ENCODE measurements at places on chromosomes 16 and 17. TPM values are rescaled to one million over a fixed set of nuclear protein-coding genes. Genes with fewer than 3 reads are reported as not detected.

TMEM100 gene
- total RNA-seq, result 4.3 TPM

GRCh38 chr17:411421-412120, 59.0 kb upstream of the RPH3AL start:
- peaks cover 72% of the 10 kb centered on the region for H3K4me1 ChIP-seq
- H3K27me3 ChIP-seq, result no peaks in the 10 kb centered on the region
- H3K36me3 ChIP-seq, result no peaks in the 10 kb centered on the region
- DNase-seq, result peak; percentile 80
- H3K27ac ChIP-seq, result no peak overlapping the region

GRCh38 chr16:67169011-67169451, 1.3 kb upstream of the NOL3 start:
- no peak overlapping the region for H3K27ac ChIP-seq
- peaks cover 65% of the 10 kb centered on the region for H3K4me1 ChIP-seq

DNA sequence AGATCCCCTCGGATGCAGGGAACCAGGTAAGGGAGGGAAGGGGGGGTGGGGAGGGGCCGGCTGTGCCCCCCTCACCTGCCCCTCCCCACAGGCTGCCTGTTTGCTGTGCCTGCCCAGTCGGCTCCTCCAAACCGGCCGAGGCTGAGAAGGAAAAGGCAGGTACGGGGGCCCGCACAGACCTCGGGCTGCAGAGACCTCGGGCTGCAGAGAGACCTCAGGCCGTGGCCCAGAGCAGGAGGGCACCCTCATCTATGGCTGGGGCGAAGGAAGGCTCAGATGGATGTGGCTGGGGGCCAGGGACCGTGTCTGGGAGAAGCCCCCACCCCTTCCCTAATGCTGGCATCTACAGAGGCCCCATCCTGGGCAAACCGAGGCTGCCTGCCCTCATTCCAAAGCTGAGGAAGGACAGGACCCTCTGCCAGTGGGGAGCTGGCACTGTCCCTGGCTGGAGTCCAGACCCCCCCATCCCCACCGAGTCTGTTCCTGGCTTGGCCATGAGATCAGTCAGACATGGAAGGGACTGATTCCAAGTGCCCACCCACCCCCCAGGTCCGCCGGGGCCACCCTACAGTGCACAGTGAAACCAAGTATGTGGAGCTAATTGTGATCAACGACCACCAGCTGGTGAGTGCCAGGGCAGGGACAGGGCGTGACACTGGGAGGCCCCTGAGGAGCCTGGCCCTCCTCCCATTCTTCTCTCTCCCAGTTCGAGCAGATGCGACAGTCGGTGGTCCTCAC, 13.7 kb downstream of the ADAM11 start:
- no peaks in the 10 kb centered on the region for H3K27me3 ChIP-seq
- no peak overlapping the region for H3K4me3 ChIP-seq
- no peak overlapping the region for H3K27ac ChIP-seq
- peaks cover 26% of the 10 kb centered on the region for H3K4me1 ChIP-seq
- no peaks in the 10 kb centered on the region for H3K36me3 ChIP-seq

DNA sequence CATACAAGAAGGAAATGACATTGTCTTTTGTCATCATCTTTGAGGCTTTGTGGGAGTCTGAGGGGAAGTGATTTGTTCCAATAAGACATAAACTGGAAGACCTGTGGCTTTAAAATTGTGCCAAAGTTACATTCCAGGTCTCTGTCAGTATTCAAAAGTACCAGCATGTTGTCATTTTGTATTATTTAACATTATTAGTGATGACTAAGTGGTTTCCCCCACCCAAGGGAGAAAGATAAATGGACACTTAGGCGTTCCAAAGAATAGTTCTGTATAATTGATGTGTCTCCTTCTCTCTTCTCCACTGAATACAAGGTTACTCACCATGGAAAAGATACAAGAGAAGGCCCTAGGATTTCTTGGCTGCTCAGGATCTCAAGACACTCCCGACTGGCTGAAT, 3.8 kb downstream of the CFAP97D1 start:
- no peak overlapping the region for H3K4me3 ChIP-seq
- H3K4me1 ChIP-seq, result peaks cover 13% of the 10 kb centered on the region
- H3K27ac ChIP-seq, result no peak overlapping the region
- H3K36me3 ChIP-seq, result no peaks in the 10 kb centered on the region

GRCh38 chr16:29910819-29911675, 10.8 kb downstream of the ASPHD1 start:
- peaks cover 6% of the 10 kb centered on the region for H3K36me3 ChIP-seq
- H3K4me1 ChIP-seq, result no peaks in the 10 kb centered on the region
- no peak overlapping the region for H3K4me3 ChIP-seq

- no peaks in the 10 kb centered on the region for H3K4me1 ChIP-seq
- H3K27ac ChIP-seq, result no peak overlapping the region
- H3K36me3 ChIP-seq, result no peaks in the 10 kb centered on the region
- no peak overlapping the region for H3K4me3 ChIP-seq
- no peak for DNase-seq
- no peaks in the 10 kb centered on the region for H3K27me3 ChIP-seq
Measured at GRCh38 chr16:52928955-52929354, 123.7 kb downstream of the CHD9NB start.

- DNase-seq, result no peak
- H3K27me3 ChIP-seq, result no peaks in the 10 kb centered on the region
- H3K27ac ChIP-seq, result no peak overlapping the region
- H3K4me1 ChIP-seq, result no peaks in the 10 kb centered on the region
- no peaks in the 10 kb centered on the region for H3K36me3 ChIP-seq
- H3K4me3 ChIP-seq, result no peak overlapping the region
Measured at GRCh38 chr16:85698935-85699558, 10.3 kb upstream of the GINS2 start.

DNA sequence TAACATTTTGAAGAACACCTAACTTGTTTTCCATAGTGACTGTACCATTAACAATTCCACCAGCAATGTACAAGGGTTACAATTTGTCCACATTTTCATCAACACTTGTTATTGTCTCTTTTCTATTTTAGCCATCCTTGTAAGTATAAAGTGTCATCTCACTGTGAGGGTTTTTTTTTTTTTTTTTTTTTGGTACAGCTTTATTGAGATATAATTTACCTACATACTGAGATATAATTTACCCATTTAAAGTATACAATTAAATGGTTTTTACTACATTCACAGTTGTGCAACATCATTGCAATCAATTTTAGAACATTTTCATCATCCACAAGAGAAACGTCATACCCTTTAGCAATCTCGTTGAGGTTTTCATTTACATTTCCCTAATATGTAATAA, 17.9 kb upstream of the TMIGD1 start:
- no peaks in the 10 kb centered on the region for H3K36me3 ChIP-seq
- H3K27me3 ChIP-seq, result no peaks in the 10 kb centered on the region
- H3K4me3 ChIP-seq, result no peak overlapping the region
- DNase-seq, result no peak
- peak overlapping the region; percentile 17 for H3K27ac ChIP-seq
- no peaks in the 10 kb centered on the region for H3K4me1 ChIP-seq

MT1F gene
- 15.6 TPM for total RNA-seq
